ENCODE measurements at places on chromosomes 3 and 15.

GRCh38 chr15:94858920-94859319 is 627.6 kb downstream of the MCTP2 start:
- no peak for DNase-seq

GRCh38 chr3:70744536-70744935 is 432.1 kb upstream of the MDFIC2 start:
- DNase-seq: no peak

- DNase-seq: no peak
These were observed 9.2 kb upstream of the EPHA3 start for GRCh38 chr3:89098173-89098572.

GRCh38 chr3:160720123-160720746 is 35.8 kb upstream of the PPM1L start:
- DNase-seq: no peak

DNA sequence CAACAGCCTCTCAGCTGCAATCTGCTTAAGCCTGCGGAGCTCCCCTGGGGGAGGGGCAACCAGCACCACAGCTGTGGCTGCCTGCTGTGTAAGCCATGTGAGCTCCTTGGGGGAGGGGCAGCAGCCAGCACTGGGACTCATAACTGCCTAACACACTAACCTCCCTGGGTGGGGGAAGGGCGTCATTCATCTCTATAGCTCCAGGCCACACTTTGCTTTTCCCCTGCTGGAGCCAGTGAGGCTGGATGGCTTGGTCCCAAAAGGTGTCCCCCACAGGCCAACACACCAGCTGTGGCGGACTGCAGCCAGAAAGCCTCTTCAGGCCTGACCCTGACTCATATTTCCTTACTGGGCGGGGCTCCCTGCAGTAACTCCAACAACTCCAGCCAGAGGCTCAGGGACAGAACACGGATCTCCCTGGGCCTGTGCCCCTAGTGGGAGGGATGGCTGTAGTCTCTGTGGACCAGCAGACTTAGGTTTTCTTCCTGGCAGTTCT is 129.8 kb downstream of the PPM1L start:
- DNase-seq: peak; percentile 1

GRCh38 chr15:58222679-58223078 is 84.5 kb downstream of the AQP9 start:
- DNase-seq: no peak

DNA sequence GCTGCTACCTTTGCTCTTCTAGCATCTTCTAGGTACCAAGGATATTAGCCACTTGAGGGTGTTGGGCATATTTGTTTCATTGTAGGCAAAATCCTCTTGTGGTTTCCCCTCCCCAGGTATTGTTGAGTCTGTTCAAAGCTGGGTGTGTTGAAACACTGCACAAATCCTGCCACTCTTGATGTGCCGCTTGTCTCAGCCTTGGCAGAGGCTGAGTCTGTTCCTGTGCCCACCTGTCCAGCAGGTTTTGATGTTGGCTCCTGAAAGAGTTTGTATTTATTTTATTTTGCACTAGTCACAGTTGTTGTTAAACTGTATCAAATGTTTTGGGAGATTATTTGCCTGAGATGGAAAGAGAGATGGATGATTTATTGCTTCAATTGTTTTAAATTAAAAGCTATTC is 136.2 kb downstream of the USP13 start:
- DNase-seq: no peak

DNA sequence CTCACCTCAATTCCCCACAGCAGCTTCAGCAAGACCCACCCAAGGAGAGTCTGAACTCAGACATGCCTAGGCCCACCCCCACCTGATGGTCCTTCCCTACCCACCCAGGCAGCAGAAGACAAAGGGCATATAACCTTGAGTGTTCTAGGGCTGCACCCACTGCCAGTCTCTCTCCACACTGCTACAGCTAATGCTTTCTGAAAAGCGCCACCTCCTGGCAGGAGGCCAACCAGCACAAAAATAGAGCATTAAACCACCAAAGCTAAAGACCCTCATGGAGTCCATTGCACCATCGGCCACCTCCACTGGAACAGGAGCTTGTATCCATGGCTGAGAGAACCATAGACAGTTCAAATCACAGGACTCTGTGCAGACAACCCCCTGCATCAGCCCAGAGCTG is 11.3 kb upstream of the RPL39L start:
- no peak for DNase-seq

All from esophagus squamous epithelium (tissue), 5 donors.